ENCODE measurements at places on chromosomes 2 and 18.

GRCh38 chr2:33909945-33910695 is 311.0 kb upstream of the FAM98A start:
- no peak for DNase-seq

- DNase-seq: no peak
Measured at GRCh38 chr2:127261804-127262406, 32.0 kb downstream of the ERCC3 start.

GRCh38 chr18:43559507-43559906 is 282.2 kb upstream of the SYT4 start:
- DNase-seq: no peak

- no peak for DNase-seq
Measured at GRCh38 chr18:70431203-70431624, 142.4 kb downstream of the SOCS6 start.

- no peak for DNase-seq
Measured at GRCh38 chr18:46588971-46589660, 67.9 kb downstream of the LOXHD1 start.

GRCh38 chr18:45844938-45845337 is 19.5 kb downstream of the SIGLEC15 start:
- no peak for DNase-seq

DNA sequence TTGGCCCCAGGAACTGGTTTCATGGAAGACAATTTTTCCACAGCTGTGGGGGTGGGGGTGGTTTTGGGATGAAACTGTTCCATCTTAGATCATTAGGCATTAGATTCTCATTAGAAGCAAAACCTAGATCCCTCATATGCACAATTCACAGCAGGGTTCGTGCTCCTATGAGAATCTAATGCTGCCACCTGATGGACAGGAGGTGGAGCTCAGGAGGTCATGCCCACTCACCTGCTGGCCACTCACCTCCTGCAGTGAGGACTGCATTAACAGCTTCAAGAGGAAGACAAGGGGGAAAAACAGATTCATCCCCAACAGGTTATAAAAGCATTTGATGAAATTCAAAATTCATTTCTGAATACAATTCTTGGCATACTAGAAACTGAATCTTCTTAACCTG is 38.5 kb downstream of the THAP4 start:
- DNase-seq: no peak

- DNase-seq: no peak
Measured at GRCh38 chr2:74050151-74050550, 65.4 kb downstream of the TET3 start.

Data from stimulated activated CD8-positive, alpha-beta memory T cell treated with anti-CD3 and anti-CD28 coated beads, Interleukin-12 subunit alpha, Interleukin-12 subunit beta, amount 100 ng/mL, for 1 hour (primary cell).